Fibroblast of the aortic adventitia (primary cell): ENCODE measurements at places on chromosomes 3 and 15. TPM values are rescaled to one million over a fixed set of nuclear protein-coding genes. Genes with fewer than 3 reads are reported as not detected.

GRCh38 chr15:96334705-96335410, 4.4 kb downstream of the NR2F2 start:
- DNase-seq: no peak

DNA sequence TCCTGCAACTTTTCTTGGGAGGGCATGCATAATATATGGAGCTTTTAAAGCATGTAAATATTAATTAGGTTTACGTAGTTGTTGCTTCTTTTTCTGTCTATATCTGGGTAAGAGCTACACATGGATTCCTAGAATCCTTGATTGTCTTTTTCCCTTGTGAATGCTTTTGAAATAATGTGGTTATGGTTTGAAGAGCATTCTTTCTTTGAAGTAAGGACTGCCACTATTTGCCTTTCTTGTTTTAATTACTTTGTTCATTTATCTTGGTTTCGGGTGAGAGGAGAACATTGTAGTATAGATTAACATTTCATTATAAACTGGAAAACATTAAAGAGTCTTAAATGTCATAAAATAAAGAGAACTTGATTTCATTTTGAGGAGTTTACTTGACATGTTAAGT, 674.0 kb downstream of the ZBBX start:
- no peak for DNase-seq

DNA sequence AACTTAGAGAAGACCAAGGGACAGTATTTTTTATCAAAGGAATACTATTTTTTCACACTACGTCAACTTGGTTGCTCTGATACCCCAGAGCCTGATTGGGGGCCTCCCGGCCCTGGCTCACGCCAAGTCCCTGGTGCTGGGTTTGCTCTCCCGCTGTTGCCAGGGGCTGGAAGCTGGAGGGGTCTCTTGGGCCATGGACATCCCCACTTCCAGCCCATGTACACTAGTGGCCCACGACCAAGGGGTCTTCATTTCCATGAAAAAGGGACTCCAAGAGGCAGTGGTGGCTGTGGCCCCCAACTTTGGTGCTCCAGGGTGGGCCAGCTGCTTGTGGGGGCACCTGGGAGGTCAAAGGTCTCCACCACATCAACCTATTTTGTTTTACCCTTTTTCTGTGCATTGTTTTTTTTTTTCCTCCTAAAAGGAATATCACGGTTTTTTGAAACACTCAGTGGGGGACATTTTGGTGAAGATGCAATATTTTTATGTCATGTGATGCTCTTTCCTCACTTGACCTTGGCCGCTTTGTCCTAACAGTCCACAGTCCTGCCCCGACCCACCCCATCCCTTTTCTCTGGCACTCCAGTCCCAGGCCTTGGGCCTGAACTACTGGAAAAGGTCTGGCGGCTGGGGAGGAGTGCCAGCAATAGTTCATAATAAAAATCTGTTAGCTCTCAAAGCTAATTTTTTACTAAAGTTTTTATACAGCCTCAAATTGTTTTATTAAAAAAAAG, 20.3 kb upstream of the BSN start:
- no peak for DNase-seq

DNA sequence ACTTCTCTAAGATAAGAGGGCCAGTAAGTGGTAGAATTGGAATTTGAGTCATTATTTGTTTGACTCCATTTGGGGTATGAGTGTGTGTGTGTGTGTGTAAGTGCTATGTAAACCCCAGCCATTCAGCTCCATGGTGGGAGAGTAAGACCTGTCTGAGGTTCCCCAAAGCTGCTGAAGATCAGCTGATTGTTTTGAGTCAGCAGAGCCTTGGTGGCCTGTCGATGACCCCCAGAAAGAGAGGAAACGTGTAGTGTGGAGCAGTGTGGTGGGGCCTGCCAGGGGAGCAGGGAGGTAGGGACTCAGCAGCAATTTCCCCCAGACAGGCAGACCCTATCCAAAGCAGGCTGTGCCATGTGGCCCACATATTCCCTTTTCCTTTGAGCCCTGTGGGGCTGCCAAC, 5.3 kb downstream of the DVL3 start:
- peak; percentile 85 for DNase-seq

DNA sequence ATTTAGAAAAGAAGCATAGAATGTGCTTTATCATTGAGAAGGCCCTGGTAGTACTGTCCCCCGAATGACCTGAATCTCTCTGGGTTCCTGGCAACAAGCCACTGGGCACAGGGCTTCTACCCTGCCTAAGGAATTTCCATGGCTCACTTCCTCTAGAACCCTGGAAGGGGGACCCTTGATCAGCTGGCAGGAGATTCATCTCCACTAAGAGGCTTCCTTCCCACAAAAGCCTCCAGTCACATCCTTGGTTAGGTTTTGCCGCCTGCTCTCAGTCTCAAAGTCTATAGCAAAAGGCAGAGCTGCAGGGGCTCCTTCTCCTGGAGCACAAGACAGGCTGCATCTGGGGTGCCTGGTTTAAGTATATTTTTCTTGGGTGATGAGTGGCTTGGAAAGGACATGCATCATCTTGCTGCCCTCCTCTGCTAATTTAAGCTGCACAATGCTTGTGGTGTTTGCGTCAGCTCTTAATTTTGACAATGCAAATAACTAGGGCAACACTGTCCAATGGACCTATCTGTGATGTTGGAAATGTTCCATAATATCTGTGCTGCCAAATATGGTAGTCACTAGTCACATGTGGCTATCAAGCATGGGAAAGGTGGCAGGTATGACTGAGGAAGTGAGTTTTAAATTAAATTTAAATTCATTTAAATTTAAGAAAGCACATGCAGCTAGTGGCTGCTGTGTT, 33.4 kb upstream of the RARRES1 start:
- no peak for DNase-seq

DNA sequence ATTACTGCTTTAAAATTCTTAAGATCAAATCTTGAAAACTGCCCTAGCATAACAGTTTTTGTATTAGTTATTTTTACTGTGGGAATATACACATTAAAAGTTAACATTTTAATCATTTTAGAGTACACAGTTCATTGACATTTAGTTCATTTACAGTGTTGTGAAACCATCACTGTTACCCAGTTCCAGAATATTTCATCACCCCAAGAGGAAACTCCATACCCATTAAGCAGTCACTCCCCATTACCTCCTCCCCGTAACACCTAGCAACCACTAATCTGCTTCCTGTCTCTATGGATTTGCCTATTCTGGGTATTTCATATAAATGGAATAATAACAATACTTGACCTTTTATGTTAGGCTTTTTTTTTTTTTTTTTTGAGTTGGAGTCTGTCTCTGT, 164.1 kb upstream of the LRRFIP2 start:
- peak; percentile 47 for DNase-seq

Gene FEZF2
- not detected in 2 replicates for total RNA-seq
